Astrocyte of the spinal cord (primary cell): ENCODE measurements at places on chromosomes 2 and 18.
A peak's percentile ranks its signal among the peaks of the same experiment; 100 is the strongest.

DNA sequence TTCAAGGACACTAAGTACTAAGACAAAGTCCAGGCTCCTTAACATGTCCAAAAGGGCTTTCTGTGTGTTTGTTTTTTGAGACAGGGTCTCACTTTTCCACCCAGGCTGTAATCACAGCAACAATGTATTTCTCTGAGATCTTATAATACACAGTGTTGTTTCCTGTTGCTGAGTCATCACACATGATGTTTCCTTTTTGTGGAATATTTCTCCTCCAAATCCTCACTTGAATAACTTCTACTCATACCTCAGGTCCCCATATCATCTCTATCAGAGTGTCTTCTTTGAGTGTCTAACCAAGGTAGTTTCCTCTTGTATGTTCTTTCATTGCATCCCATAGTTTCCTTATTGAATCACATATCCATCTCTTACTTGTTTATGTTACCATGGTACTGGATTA is 632.0 kb upstream of the PIK3C3 start:
- peak; percentile 52 for DNase-seq

DNA sequence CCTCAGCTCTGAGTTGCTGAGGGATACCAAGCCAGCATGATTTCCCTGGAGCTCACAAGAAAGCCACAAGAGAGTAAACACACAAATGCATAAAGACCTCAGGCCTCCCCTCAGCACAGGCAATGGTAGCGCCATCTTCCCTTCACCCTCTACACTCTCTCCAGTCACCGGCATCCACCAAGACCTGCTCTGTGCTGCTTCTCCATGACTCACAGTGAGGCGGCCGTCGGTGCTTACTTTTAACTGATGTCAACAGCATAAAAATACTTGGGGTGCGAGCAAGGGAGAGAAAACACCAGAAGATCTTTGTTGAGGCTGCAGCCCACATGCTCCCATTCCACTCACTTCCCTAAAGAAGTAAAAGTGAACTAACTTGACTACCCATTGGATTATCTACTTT is 46.7 kb downstream of the L3MBTL4 start:
- DNase-seq, result no peak

- peak; percentile 96 for DNase-seq
These were observed 344.8 kb downstream of the TGIF1 start for GRCh38 chr18:3794537-3795348.

GRCh38 chr2:70113359-70114070 is 26.2 kb downstream of the PCBP1 start:
- DNase-seq, result no peak

- DNase-seq, result no peak
These were observed 42.9 kb upstream of the ASB1 start for GRCh38 chr2:238383743-238384380.

GRCh38 chr2:27451095-27451494 is 8.9 kb downstream of the KRTCAP3 start:
- no peak for DNase-seq

GRCh38 chr2:119431976-119432850 is 559 bp downstream of the TMEM37 start:
- peak; percentile 79 for DNase-seq

DNA sequence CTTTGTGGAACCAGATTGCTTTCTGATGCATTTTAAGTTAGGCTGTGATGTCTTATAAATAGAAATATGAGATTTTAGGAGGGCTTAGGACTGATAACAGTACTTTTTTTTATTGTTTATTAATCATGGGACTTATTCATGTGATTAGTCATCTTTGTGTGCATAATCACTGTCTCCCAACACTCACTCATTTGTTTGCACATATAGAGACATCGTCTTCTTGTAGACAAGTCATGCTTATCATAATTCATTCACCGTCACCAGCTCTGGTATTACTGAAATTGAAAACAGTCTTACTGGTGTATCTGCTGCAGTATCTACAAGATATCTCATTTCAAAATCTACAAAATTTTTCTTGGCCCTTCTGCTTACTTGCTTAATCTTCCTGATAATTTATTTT is 45.8 kb downstream of the WDR7 start:
- DNase-seq, result no peak

- DNase-seq, result no peak
These were observed 20.9 kb upstream of the SCN1A start for GRCh38 chr2:166148500-166149400.

DNA sequence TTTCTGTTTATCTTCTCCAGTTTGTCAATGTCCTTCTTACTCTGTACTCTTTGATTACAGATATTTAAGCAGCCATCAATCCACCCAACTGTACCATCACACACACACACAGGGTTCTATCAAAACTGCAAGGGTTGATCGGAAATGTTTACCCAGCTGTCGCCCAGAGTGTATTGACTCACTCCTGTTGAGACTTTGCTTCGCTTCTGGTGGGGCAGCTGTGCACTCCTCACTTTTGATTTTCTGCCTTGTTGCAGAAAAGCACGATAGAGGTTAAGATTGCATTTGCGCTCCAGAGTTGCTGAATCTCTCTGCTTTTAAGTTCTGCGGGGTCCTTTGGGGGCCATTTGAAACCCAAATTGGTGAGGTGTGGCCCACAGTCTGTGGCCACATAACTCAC is 216.2 kb downstream of the SETBP1 start:
- DNase-seq, result no peak

DNA sequence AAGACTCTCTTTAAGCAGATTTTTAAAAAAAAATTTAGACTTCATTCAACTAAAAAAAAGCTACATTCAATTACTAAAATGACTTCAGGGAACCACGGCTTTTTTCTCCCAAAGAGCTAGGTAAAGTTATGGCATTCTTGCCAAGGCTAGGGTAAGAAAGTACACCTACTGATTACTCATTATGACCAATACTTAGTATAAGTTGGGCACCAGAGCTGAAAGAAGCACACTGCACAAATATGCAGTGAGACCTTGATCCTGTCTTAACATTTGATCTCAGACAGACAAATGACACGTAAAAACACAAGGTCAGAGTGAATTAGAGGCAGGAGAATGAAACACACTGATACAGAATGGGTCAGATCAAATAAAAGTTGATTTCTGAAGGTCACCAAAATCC is 88.7 kb downstream of the THADA start:
- no peak for DNase-seq

- DNase-seq, result no peak
These were observed 10.4 kb upstream of the KCNF1 start for GRCh38 chr2:10901160-10901939.

DNA sequence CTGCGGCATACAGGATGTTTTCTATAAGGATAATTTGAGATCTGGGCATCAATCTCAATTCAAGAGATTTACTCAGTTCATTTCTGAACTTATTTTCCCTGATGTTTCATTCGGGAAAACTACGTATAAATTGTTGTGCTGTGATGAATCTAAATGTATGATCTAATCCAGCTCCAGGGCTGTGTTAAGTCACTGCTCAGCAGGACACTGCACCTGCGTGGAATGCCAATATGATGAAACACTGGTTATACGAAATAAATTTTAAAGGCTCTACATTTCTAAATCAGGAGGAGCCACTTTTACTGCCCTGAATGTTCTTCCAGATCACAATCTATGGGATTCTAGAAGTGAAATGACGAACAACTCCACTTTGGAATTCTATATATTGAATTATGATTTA is 259.0 kb downstream of the HNMT start:
- peak; percentile 46 for DNase-seq

DNA sequence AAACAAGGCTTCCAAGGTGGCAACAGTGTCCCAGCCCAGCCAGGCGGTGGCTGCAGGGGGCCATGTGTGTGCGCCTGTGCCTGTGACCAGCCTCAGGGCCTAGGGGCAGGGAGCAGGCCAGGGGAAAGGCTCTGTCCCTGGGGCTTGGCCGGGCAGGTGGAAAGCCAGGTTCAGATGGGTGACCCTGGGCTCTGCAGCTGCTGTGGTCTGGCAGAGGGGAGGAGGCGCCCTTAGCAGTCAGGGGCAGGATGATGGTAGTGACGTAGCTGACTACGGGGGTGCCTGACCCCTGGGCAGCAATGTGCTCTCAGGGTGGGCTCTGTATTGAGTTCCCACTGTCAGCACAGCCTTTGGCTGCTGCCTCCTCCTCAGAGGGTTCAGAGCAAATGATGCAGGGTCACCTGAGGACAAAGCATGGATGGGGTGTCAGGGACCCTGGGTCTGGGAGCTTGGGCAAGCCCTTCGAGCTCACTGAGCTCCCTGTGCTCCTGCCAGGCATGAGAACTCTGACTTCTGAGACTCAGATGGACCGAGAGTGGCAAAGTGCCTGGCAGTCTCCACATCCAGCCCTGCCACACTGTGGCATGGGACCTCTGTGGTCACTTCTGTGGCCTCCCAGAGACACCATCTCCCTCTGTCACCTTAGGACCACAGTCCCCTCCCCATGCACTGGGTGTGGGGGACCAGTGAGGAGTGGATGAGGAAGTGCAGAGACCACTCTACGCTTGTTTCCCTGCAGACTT is 56.6 kb upstream of the ALPP start:
- no peak for DNase-seq

GRCh38 chr2:39370101-39370500 is 67.0 kb downstream of the MAP4K3 start:
- no peak for DNase-seq

- DNase-seq, result no peak
These were observed 63.5 kb downstream of the TGIF1 start for GRCh38 chr18:3513481-3513880.

DNA sequence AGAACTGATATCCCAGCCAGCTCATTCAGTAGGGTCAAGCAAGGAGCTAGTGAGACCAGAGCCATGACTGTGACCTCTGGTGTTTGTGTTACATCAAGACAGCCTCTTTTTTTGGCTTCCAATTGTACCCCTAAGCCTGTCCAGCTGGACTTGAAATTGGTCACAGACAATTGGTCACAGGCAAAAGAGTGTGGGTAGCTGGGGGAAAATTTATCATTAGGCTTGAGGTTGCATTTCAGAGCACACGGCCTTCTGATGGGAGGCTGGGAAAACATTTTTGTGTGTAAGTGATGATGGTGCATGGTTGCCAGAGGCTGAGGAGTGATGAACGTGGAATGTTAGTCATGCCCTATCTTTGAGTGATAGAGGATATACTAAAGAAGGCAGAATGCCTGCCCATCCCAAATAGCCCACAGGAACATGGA is 285.1 kb upstream of the SLC14A2 start:
- DNase-seq, result no peak

GRCh38 chr2:38925982-38926381 is 36.3 kb downstream of the ARHGEF33 start:
- no peak for DNase-seq
